ENCODE measurements at places on chromosomes 7 and 10.

GRCh38 chr7:18177815-18178660, 150.4 kb upstream of the PRPS1L1 start:
- DNase-seq: no peak

GRCh38 chr10:67868132-67868531, 16.3 kb upstream of the SIRT1 start:
- no peak for DNase-seq

DNA sequence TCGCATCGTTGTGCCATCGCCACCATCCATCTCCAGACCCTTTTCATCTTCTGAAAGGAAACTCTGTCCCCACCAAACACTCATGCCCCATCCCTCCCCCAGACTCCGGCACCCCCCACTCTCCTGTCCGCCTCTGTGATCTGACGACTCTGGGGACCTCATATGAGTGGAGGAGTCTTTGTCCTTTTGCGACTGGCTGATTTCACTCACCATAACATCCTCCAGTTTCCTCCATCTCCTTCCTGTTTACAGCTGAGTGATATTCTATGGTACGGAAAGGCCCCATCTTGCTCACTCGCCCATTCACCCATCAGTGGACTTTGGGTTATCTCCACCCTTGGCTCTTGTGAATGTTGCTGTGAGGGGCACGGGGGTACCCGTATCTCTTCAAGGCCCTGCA, 11.8 kb upstream of the INSIG1 start:
- DNase-seq: no peak

- no peak for DNase-seq
Measured at GRCh38 chr7:93375603-93376002, 143.4 kb downstream of the VPS50 start.

All from stimulated activated CD4-positive, alpha-beta T cell treated with anti-CD3 and anti-CD28 coated beads, Interleukin-2, amount 100 ng/mL, for 4 hours (primary cell).